Epithelial cell of esophagus (primary cell): ENCODE measurements at places on chromosomes 7 and 10.

- DNase-seq, result peak; percentile 85
Observed at GRCh38 chr7:73734619-73735527, 3.7 kb downstream of the ABHD11 start.

DNA sequence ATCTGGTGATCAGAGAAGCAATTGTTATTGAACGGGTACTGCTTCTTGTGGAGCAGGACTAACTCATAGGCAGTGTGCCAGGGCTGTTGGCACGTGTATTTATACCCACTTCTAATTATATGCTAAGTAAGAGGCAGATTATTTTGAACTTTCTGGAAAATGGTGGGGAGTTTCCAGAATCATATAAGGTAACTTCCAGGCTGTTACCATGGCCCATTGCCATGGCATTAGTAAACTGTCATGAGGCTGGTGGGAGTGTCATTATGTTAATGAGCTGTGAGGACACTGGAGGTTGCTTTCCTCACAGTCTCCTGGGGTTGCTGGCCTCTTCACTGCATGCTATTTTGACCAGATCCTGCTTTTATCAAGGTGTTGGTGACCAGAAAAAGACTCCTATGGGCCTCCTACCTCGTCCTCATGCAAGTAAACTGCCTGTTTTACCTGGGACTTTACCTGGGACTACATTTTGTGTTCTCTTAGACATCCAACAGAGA lies 122.6 kb downstream of the KCND2 start:
- peak; percentile 10 for DNase-seq

GRCh38 chr10:88318803-88319202 lies 264.3 kb downstream of the RNLS start:
- peak; percentile 23 for DNase-seq

GRCh38 chr10:97505152-97505551 lies 6.4 kb downstream of the UBTD1 start:
- DNase-seq, result no peak

DNA sequence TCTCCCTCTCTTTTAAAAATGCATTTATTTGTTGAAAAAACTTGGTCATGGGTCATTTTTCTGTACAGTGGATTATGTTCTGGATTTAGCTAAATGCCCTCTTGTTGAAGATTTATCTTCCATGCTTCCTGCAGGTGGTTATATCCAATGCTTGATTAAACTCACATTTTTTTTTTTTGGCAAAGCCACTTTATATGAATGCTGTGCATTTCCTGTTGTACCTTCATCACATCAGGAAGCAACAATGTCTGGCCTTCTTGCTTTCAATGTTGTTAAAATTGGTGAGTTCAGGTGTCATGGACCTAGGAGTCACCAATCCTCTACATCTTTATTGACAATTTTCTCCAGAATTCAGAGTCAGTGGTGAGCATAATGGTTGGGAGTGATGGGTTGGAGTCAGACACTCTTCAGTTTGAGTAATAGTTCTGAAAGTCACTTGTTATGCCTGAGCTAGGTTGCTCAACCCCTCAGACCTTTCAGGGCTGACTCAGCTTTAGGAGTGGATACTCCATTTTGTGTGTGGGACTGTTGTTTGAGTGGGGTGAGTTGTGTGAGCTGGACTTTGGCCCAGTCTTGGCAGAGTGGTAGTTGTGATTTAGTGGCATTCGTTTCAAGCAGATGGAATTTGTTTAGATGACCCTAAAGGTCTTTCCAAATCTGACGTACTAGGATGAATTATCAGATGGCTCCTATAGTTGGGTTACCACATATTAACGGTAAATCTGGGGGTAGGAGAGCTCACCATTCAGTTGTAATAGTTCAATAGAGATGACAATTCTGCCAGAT lies 213.5 kb upstream of the ZNF32 start:
- no peak for DNase-seq

- no peak for DNase-seq
Observed at GRCh38 chr7:148563583-148564274, 26.8 kb upstream of the C7orf33 start.

GRCh38 chr7:27883696-27884095 lies 143.7 kb downstream of the TAX1BP1 start:
- no peak for DNase-seq

DNA sequence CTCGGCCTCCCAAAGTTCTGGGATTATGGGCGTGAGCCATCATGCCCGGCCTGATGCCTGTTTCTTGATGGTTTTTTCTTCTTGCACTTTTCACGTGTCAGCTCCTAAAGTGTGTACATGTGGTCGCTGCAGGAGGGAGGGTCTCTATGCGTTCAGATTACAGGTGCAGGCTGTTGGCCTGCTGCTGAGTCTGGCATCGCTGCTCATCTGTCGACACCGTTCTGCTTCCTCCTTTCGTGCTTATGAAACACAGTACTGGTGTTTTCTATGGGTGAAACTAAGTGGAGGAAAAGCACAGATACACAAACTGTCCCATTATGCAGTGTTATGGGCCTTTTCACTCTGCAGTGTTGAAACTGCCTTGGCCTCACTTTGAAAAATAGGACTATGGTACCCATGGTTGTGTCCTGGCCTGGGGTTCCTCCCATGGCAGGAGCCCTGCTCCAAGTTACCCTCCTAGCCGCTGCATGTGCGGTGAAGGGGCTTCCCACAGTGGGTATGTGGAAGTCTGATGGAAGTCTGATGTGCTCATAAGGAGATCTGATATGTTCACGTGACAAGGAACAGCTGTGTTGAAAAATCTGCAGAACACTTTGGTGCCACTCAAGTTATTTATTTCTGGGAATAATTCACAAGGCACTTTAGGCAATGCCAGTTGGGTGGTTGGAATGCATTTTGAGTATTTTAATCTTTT lies 23.5 kb downstream of the OGDH start:
- no peak for DNase-seq
